ENCODE measurements at places on chromosomes 16 and 17.

DNA sequence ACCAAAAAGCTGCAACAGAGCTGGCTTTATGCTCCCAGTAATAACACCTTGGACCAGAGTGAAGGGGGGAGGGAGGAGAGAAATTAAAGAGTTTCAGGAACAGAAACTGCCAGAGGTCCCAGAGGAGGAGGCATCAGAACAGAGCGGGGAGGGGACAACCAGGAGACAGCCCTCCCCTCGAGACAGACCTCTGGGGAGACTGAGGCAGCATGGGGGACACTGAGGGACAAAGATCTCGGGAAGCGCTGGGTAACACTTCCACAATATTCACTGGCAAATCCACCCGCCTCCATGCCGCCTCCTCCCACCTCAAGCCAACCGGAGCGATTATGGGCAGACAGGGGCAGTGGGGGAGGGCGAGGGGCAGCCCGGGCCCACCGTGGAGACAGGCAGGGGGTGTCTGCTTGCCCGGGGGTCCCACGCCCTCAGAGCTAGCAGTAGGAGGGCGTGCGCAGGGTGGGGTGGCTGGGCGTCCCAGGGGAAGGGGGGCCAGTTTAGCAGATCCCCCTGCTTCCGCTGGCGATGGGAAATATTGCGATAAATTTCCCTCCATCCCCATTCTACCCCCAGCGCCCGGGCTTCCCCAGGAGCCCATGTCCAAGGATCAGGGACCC lies 1.2 kb downstream of the PCGF2 start:
- DNase-seq: no peak

DNA sequence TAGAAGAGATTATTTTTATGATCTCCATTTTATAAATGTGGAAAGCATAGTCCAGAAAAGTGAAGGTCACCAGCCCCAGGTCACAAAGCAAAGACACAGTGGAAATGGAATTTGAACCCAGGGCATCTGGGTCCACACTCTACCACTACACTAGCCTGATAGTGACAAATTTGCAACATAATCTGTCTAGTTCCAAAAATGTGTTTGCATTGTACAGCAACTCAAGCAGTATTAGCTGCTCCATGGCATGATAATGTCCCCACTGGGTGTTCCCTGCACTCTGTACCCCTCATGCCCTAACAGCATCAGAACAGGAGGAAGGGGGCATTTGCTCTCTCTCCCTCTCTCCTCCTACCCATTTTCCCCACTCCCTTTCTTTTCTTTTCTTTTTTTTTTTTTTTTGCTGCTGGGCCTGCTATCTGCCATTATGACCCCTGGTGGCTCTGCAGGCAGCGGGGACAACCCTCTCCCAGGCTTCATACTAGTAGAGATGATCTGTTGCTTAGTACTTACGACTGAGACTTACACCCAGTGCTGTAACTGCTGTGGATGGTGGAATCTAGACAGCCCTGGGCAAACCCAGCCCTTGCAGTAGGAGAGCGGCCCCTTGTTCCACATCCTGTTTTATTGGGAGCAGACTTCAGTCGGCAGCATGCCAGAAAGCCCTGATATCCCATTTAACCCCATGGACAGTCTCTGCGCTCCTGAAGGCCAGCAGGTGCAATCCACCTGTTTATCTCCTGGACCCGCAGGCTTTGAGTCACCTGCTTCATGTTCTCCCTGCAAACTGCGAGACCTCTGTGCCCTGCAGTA lies 306.3 kb downstream of the SOX9 start:
- DNase-seq: no peak

- no peak for DNase-seq
Measured at GRCh38 chr17:50209472-50210239, 8.2 kb upstream of the COL1A1 start.

GRCh38 chr17:61362852-61363600 lies 36.6 kb upstream of the TBX2 start:
- no peak for DNase-seq

GRCh38 chr17:916315-916714 lies 63.3 kb downstream of the NXN start:
- DNase-seq: no peak

DNA sequence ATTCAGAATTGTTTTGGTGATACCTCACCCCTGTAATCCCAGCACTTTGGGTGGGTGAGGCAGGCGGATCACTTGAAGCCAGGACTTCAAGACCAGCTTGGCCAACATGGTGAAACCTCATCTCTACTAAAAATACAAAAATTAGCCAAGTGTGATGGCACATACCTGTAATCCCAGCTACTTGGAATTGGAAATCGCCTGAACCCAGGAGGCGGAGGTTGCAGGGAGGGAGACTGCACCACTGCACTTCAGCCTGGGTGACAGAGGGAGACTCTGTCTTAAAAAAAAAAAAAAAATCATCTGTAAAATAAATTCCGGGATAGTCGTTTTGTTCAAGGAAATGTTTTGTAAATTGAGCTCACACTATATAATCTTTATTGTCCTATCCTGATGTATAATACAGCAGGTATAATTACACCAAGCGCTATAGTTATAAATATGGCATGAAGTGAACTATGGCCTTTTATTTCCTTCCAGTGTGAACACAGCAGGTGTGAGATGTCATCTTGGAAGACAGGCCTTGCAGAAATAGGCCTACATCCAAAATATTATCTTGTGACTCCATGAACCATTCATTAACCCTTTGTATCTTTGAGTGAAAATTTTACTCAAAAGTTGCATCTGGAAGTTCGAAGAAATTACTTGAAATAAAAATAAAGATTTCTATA lies 25.4 kb downstream of the PLA2G10 start:
- DNase-seq: no peak

GRCh38 chr17:17770632-17771044 lies 66.1 kb downstream of the SREBF1 start:
- no peak for DNase-seq

DNA sequence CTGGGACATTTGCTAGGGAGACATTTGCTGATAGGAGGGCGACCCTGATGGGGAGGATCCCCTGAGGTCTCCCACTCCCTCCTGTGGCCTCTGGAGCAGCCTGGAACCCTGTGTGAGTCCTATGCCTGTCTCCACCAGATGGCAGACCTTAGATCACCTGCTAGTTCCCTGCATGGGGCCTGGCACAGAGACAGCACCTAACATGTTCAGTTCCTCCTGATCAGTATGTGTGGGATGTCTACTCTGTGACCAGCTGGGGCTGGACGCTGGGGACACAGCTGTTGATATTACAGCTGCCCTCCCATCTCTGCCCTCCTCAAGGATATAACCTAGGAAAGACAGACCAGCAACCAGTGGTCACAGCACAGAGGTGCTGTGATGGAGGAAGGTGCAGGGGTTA lies 1.1 kb upstream of the ADCY7 start:
- no peak for DNase-seq

DNA sequence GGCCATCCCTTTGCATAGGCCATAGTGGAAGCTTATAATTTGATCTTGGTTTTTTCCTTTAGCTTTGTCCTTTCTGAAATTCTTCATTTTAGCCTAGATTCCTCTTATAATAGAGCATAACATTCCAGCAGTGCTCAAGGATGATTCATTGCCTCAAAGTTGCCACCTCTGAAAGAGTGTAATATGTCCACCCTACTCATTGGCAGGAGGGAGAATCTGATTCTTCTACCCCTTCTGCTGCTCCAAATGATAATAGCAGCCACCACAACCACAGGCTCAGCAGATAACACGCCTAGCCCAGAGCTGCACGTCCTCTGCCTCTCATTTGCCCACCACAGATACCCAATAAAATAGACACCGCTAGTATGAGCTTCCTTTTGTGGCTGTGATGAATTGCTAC lies 337.4 kb upstream of the HSBP1 start:
- DNase-seq: no peak

GRCh38 chr16:23485257-23485614 lies 25.1 kb downstream of the GGA2 start:
- DNase-seq: no peak

DNA sequence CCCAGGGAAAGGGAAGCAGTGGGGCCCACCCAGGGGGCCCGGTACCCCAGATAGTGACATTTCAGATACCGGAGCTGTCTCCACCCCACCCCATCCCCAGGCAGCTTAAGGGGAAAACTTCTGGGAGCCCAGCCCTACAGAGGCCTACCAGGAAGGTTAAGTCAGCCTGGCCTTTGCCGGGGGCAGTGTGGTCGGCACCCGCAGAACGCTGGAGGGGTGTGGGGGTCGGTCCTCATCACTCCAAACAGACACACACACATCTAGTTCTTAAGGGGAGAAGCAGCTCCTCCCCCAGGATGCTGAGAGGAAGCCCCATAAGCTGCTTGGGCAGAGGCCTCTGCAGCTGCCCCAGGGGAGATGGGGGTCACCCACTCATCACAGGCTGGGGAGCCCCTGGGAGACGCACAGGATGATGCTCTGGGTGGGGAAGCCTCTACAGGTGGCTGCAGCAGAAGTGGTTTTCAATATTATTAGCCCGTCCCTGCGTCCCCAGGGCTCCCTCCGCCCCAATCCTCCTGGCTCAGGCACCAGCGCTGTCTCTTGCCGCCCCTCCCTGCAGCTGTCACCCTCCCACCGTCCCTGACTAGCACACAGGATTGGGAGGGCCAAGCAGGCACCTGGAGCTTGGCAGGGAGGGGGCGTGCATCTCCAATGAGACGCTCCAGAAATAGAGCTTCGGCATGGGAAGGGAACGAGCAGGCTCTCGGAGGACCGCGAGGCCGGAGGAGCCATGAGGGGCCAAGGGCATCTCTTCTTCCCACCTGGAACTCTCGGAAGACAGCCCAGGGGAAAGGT lies 1.4 kb upstream of the ABR start:
- peak; percentile 78 for DNase-seq

DNA sequence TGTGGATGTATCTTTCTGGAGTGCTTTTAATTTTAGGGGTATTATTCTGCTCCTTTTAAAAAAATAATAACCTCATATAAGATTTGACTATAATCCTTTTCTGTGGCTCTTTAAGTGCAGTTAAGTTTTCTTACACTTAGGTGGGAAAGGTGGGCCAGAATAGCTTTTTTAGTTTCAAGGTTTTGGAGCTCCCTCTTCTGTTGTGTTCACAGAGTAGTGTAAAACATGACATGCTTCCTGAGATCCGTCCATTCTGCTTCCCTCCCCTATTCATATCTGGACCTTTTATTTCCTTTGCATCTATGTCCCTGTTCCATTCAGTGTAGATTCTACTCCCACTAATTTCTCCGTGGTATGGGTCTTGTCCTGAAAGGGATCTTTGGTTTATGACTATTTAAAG lies 12.8 kb downstream of the LRRC36 start:
- no peak for DNase-seq

- no peak for DNase-seq
Measured at GRCh38 chr16:28917095-28917494, 7.9 kb downstream of the RABEP2 start.

GRCh38 chr16:9330095-9330494 lies 238.7 kb downstream of the HAPSTR1 start:
- no peak for DNase-seq

GRCh38 chr17:7019367-7019766 lies 3.5 kb upstream of the BCL6B start:
- no peak for DNase-seq

DNA sequence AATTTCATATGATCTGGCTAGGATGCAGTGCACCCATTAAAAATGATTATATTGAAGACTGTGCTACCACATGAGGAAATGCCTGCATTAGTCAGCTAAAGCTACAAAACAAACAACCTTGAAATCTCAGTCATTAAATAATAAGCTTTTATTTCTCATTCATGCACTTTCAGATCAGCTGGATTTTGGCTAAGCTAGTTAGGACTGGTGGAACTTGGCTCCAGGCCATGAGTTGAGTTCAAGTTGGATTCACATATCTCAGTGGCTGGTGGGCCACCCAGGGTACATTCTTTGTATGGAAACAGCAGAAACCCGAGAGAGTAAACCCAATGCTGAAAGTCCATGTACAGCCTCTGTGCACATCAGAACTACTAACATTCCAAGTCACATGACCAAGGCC lies 6.4 kb upstream of the SLFN12L start:
- no peak for DNase-seq

- DNase-seq: no peak
Measured at GRCh38 chr16:83403761-83404160, 404.0 kb upstream of the HSBP1 start.

DNA sequence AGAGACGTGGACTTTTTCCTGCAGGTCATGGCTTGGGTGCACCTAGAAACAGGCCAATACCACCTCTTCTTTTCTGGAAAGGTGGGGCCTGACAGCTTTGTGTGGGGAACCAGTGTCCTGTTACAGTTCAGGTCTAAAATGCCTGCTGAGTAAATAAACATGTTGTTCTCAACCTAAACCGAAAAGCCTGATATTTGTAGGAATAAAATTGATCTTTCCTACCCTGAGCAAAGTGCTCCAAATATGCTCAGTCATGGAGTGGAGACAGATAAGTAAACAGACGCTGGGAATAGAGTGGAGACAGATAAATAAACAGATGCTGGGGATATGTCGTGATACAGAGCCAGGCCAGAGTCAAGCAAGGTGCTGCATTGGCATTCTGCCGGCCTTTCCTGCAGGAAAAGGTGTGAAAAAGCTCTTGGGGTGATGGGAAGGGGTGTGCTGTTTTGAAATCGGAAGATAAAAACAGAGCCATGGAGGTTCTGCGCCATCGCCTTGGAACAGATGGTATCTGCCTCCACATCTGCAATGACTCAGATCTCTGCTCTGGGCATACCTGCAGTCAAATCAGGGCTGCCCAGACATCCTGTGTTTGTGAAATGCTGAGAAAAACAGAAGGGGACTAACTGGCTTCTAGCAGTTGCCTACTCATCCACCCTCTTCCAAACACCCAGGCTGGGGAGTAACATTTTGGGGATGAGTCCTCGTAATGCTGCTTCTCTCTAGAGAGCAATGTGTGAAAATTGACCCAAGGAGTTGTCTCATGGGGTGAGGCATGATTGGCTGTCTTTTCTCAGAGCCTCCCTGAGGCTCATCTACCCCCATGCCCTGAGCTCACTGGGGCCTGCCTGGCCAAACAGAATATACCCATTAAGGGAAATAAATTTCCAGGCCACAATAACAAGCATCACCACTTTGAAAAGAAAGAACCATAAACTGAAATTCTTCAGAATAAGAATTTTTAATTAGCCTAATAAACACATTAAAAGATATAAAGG lies 16.8 kb upstream of the TRPV2 start:
- DNase-seq: no peak

GRCh38 chr16:72991211-72991610 lies 56.7 kb downstream of the ZFHX3 start:
- no peak for DNase-seq

DNA sequence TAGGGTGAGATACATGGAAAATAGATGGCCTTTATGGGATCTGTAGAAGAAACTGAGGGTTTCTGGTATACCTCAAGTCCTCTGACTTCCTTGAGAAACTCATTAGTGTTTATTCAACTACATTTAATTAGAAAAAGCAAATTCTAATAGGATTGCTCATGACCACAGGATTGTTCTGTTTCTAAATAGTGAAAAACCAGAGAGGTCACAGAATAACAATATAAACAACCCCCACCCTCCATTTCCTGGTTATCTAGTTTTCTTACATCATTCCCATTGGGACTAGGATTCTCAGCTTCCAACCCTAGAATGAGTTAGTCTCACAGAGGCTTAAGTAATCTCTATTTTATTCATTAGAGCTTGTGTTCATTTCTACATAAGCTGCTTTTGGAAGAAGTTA lies 30.0 kb downstream of the SF3B3 start:
- no peak for DNase-seq

- DNase-seq: no peak
Measured at GRCh38 chr16:83967838-83968305, at the start of gene NECAB2. NECAB2 (plus strand) TSS chr16:83968244; CDS start chr16:83968649, 405 bp downstream.

All from putamen (tissue), 1 donor.